ENCODE measurements at places on chromosomes 6 and 20. TPM values are rescaled to one million over a fixed set of nuclear protein-coding genes. Genes with fewer than 3 reads are reported as not detected.
A peak's percentile ranks its signal among the peaks of the same experiment; 100 is the strongest.

DNA sequence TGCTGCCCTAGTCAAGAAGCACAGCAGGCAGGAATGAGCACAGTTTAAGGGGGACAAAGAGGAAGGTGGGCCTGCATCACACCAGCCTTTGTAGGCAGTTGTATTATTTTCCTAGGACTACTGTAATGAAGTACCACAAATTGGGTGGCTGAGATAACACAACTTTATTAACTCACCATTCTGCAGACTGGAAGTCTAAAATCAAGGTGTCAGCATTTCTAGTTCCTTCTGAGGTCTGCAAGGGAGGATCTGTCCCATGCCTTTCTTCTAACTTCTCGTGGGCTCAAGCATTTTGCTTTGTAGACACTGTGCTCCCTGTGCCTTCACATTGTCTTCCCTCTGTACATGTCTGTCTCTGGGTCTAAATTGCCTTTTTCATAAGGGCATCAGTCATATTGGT is 488.5 kb upstream of the JARID2 start:
- H3K4me1 ChIP-seq, result no peaks in the 10 kb centered on the region
- no peaks in the 10 kb centered on the region for H3K36me3 ChIP-seq
- H3K4me3 ChIP-seq, result no peak overlapping the region

DNA sequence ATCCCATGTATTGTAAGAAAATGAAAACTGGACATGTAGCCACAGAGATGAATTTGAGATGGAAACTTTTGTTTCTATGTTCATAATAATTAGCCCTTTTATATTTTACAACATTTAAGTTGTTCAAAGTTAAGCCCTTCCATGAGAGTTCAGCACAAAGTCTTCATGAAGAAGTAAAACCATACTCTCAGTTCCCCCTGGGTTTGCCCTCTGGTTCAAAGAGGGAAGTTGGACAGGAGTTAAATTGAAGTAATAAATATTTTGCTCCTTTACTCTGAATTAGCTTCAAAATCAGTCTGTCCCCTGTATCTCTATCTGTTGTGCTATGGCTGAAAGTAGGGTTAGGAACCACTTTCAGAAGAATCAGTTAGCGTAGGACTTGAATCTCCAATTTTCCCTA is 31.1 kb downstream of the PHACTR2 start:
- no peaks in the 10 kb centered on the region for H3K4me1 ChIP-seq
- H3K36me3 ChIP-seq, result no peaks in the 10 kb centered on the region
- no peak overlapping the region for H3K27ac ChIP-seq
- no peaks in the 10 kb centered on the region for H3K27me3 ChIP-seq
- DNase-seq, result no peak

- no peaks in the 10 kb centered on the region for H3K4me1 ChIP-seq
- H3K27me3 ChIP-seq, result no peaks in the 10 kb centered on the region
- no peak overlapping the region for H3K27ac ChIP-seq
- H3K36me3 ChIP-seq, result no peaks in the 10 kb centered on the region
Observed at GRCh38 chr20:62539198-62540045, 63.6 kb upstream of the GATA5 start.

DNA sequence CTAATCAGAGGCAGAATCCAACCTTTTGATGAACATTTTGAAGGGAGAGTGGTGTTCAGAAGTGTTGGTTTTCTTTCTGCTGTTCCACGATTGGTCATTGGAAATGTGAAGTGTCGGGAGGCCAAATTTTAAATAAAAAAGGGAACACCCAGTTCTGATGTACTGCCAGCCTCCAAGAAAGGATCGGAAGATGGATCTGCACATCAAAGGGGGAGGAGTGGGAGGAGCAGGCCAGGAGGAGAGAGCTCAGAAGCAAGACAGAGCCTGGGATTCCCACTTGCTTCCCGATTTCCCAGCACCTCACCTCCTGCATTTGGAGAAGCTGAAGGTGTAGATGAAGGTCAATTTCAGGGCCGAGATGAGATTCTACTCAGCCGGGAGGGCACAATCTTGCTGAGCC is 55.9 kb upstream of the NAA20 start:
- peaks cover 6% of the 10 kb centered on the region for H3K36me3 ChIP-seq
- H3K27me3 ChIP-seq, result no peaks in the 10 kb centered on the region
- no peak for DNase-seq

DNA sequence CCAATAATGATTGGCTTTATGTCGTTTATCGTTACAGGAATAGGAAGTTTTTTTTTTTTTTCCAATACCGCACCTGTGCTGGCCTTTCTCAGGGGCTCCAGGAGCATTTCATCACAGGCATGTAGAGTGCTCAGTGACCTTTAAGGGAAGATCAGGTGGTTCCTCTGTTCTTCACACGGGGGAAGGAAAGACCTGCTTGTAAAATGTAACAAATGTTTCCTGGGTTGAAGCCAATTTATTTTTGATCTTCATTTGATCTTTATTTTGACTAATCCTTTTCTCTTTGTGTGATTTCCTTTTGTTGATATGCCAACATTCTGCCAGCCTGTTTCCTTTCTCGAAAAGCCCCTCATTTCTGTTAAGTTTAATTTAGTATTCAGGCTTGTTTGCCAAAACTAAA is 61.9 kb upstream of the HBS1L start:
- no peak for DNase-seq
- no peaks in the 10 kb centered on the region for H3K4me1 ChIP-seq
- H3K4me3 ChIP-seq, result no peak overlapping the region
- no peaks in the 10 kb centered on the region for H3K36me3 ChIP-seq
- H3K27ac ChIP-seq, result no peak overlapping the region

DNA sequence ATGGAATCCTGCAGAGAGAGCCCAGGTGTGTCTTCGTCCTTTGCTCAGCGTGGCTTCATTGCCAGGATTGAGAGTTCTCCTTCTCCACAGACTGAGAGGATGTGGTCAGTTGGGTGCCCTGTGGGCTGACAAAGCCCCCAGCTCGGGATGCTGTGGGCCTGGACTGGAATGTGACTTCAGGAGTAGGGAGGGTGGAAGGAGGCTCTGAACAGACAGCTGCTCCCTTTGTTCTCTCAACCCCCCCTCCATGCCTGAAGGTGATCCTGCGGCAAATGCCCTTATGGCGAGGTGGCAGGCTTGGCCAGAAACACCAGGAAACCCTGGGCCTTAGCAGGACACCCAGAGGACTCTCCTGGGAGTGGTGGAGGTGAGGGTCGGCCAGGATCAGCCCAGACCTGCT is 1.8 kb upstream of the CST5 start:
- DNase-seq, result no peak
- H3K27ac ChIP-seq, result peak overlapping the region; percentile 70
- no peak overlapping the region for H3K4me3 ChIP-seq
- H3K4me1 ChIP-seq, result peaks cover 14% of the 10 kb centered on the region
- no peaks in the 10 kb centered on the region for H3K27me3 ChIP-seq

The SAMD10 gene
- total RNA-seq, result 3.6 TPM

The TFAP2A gene
- not detected for total RNA-seq

The FNDC1 gene
- total RNA-seq, result 0.52 TPM

The CD109 gene
- total RNA-seq, result 2.6 TPM

The PFDN4 gene
- total RNA-seq, result 16.5 TPM
